ENCODE measurements at places on chromosomes 7 and 10.

DNA sequence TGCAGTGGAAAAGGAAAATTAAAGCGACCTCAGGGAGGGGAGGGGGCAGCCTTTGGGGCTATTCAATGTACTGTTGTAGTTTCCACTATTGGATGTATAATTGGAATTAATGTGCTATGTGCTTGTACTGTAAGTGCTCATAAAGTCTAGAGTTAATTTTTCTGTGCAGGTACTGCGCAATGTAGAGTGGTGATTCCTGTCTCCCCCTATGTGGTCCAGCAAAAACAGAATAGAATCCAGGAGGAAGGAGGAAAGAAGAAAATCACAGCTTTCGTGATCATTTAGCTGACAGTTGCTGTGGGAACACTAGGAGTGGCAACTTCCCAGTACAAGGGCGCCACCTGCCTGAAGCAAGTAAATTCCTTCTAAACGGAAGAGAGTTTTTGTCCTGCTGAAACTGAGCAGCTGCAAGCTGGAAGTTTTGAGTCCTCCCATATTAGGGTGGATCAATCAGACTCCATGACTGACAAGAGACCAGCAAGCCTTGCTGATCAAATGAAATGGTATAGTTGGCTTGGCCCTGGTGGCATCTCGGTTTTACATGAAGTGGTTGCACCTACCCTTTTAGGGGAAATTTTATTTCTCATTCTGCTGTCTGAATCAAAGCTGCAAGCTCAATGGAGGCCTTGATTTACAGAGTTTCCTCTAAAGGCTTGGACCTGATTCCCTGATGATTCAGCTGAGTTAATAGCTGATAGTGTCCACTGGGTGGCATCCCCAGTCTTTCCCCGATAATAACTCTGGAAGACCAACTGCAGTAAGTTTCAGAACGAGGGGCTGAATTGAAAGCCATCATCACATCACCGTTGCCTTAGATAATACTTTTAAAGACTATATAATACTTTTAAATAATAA, 299.8 kb downstream of the HGF start:
- peak; percentile 83 for DNase-seq

DNA sequence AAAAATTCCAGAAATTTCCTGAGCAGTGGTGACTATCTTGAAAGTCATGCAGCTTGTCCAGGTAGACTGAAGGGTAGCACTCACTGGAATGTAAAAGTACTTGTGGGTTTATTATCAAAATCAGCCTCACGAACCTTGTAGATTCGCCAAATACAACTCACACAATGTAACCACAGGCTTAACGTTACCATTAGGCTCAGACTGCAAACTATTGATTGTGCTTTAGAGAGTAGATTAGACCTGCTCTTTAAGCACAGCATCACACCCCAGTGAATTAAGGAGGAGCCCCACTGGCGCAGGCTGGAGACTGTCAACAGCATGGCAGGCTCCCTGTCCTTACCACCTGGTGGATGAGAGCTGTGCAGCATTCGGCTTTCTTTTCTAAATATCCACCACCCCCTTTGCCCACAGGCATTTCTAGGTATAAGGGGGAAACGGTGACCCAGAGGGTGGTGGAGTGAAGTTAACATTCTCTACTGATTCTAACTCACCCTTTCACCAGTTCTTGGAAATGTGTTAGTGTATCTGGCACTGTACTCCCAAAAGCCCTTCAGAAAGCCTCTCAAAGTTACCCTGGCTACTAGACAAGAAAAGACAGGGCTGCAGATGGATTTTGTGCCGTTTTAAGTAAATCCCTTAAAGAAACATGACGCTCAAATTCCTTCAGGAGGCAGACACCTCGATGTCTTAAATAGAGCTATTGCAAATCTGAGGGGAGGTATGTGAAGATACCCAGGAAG, 56.6 kb downstream of the GSDME start:
- DNase-seq = peak; percentile 63

DNA sequence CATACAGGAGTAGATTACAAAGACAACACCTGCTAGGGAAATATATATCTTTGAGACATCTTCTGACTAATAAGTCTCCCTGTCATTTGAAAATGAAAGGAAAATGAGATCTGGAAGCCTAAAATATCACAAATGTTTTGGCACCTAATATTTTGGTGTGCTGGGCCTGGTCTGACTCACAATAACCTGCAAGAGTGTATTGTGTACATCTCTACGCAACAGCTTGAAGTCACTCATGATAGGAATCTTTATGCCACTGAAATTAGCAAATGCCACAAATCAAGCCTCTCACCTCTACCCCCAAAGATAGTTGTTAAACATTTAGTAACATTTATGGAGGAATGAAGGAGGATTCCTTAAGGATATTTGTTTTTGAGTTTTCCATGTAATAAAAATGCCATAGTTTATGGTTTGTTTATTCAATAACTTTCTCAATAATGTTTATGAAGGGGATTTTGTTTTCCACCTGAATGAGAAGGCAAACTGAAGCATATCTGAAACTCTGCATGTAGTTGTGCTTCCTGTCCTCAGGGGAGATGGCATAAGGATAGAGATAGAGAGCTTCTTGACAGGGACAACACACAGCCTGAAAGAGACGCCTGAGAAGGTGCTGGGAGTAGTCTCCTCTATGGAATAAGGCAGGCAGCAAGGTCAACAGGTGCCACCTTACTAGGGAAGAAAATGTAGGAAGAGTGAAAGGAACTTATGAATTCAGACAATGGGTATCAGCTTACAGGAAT, 197.4 kb downstream of the AHR start:
- no peak for DNase-seq

DNA sequence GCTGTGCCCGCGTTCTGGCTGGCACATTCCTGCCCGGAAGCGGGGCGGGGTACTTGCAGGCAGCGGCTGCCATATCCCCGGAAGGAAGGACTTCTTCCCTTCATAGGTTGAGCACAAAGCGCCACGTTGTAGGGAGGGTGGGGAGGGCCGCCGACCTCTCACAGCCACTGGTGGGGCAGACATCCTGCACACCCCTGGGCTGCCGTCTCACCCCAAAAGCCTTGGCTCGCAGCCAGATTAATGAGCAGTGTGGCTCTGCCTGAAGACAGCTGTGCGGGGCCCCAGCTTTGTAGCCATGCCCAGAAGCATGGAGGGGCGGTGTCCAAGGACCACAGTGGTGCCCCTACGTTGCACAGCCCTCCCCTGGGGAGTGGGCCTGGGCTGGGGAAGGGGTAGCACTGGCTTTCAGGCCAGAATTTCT, 54.3 kb upstream of the DPYSL4 start:
- no peak for DNase-seq

DNA sequence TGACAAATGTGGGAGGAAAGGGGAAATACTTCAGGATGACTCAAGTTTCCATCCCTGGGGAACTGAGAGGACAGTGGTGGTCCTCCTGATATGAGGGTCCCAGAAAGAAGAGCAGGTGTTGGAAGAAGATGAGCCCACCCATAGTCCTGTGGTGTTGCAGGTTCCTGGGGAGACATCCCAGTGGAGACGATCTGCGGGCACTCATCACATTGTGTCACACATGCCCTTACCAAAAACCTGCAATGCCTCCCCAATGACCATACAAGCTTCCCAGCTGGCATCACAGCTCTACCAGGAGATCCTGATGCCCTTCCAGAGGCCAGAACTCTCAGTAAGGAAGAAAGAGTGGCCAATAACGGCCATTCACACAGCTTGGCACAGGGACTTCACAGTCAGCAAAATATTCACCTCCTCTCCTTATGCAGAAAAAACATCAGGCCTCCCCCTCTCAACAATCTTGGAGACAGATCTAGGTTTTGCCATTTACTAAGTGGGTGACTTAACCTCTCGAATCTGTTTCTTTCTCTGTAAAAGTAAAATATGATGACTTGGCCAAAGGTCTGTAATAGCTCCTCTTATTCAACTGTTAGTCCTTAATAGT, 9.0 kb downstream of the PUS7 start:
- no peak for DNase-seq

- DNase-seq = no peak
Measured at GRCh38 chr10:24193330-24193729, 15.6 kb upstream of the KIAA1217 start.

DNA sequence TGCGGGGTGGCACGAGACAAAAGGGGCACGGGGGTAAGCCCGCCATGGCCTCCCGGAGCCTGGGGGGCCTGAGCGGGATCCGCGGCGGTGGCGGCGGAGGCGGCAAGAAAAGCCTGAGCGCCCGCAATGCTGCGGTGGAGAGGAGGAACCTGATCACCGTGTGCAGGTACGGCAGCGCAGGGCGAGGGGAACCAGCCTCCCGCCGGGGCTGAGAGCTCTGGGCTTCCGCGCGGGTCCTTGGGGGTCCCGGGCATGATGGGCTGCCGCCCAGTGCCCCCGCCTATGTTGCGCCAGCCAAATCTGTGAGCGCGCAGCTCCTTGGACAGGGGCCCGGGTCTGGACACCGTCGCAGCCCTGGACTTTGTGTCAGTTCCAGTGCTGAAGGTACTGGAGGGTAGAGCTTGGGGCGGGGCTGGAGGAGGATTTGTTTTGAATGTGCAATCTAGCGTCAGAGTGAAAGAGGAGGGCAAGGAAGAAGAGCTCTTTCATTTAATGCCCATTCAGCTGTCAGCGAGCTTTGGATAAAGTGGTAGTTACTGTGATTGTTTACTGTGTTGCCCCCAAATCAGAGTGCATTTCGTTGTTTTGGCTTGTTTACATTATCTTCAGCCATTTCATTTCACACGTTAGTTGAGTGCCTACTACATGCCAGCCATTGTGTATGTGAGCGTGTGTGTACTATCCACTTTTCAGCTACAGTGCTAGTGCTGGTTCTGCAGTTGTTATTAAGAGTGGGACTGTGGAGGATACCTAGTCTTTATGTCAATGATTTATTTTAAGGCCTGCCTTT, 777 bp downstream of the RUNDC3B start:
- no peak for DNase-seq

GRCh38 chr7:141697211-141697871, 4.6 kb downstream of the DENND11 start:
- DNase-seq = peak; percentile 10

GRCh38 chr10:2049560-2049959, 312.2 kb upstream of the ADARB2 start:
- no peak for DNase-seq

GRCh38 chr7:106010866-106011265, 47.8 kb downstream of the CDHR3 start:
- DNase-seq = peak; percentile 13

DNA sequence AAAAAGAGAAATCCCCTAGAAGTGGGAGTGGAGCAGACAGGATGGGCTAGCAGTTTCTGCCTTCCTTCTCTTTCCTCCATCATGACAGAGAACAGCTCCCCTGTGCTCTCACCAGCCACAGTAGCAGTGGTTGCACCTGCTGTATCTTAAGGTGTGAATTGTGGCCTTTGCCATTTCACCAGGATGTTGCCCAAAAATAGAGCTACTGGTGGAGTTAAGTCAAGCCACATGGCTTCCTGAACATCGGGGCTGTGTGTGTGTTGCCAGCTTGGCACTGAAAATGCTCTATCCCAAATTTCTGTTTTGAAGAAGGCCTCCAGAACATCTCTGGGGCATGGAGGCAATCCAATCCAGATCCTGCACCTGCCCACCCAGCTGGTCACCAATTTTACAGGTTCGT, 348.7 kb downstream of the EXOC4 start:
- DNase-seq = no peak

- DNase-seq = peak; percentile 62
Measured at GRCh38 chr7:47422611-47423010, 159.3 kb downstream of the TNS3 start.

- peak; percentile 60 for DNase-seq
Measured at GRCh38 chr10:132322586-132323048, 9.4 kb upstream of the LRRC27 start.

- no peak for DNase-seq
Measured at GRCh38 chr10:1142596-1142995, 86.4 kb downstream of the WDR37 start.

- DNase-seq = peak; percentile 3
Measured at GRCh38 chr10:42875798-42876341, 93.3 kb downstream of the BMS1 start.

GRCh38 chr7:135877805-135878204, 99.4 kb downstream of the MTPN start:
- peak; percentile 37 for DNase-seq

DNA sequence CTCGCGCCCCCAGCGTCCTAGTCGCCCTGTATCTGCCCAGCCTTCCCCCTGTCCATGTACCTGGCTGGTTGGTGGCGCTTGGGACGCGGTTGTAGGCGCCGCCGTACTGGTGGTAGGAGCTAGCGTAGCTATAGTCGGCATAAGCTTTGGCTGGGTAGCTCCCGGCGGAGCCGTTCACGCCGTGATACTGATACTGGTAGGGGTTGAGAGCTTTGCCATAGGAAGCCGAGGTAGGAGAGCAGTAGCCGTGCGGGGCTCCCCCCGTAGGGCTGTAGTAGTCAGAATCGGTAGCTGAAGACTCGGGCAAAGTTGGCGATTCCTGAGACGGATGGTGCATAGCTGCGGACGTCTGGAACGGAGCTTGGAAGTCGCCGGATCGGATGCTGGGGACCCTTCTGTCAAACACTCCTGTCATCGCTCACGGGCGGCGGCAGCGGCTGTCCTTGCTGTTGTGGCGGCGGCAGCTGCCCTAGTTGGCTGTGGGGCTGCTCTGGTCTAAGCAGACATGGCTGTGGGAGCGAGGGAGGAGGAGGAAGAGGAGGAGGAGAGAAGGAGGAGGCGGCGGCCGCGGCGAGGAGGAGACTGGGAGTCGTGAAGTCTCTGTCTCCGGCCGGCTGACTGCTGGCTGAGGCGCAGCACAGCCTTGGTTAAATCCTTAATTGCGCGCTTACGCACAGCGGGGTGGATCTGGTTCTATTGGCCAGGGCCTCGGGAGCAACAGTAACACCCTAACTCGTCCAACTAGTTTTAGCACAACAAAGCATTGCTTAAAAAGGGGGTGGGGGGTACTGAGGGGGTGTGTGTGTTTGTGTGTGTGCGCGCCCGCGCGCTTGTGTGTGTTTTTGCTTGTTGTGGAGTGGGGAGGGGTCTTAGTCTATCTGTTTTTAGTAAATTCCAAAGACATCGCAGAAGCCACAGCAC, at the start of gene DLX5:
Gene DLX5 (minus strand): TSS at position 623 of the 921 bp plus-strand sequence. CDS start 208 bp downstream, at position 415.
- DNase-seq = peak; percentile 24

DNA sequence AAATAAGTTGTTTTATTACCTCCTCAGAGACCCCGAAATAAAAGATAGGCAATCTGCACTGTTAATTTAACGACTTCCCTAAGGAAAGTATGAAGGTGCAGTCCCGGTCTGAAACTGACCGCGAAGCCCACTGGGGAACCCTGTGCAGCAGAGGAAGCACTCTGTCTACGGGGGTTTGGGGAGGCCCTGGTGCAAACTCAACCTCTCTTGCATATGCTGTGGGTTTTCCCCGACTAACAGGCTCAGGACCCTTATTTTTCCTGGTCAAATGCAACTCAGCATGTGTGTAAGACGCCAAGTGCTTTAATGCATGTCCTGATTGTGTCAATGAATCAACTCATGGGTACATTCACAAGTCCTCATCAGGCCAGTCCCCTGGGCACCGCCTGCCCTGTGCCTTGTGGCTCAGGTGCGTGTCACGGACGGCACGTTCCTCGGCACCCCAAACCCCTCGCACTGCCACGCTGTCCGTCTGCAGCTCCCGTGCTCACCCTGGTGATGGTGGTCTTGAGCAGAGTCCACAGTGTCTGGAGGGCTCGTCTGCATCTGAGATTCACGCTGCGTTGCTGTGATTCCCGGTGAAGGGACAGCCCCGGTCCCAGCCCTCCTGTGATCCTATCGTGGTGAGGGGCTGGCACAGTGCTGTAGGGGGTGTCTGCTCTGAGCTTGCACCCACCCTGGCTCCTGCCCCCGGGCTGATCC, 33.8 kb downstream of the JAKMIP3 start:
- DNase-seq = no peak

Data from fibroblast of the aortic adventitia (primary cell).